ENCODE measurements at places on chromosomes 4 and X.

GRCh38 chrX:24954732-24955131 is 61.0 kb downstream of the ARX start:
- DNase-seq = no peak

DNA sequence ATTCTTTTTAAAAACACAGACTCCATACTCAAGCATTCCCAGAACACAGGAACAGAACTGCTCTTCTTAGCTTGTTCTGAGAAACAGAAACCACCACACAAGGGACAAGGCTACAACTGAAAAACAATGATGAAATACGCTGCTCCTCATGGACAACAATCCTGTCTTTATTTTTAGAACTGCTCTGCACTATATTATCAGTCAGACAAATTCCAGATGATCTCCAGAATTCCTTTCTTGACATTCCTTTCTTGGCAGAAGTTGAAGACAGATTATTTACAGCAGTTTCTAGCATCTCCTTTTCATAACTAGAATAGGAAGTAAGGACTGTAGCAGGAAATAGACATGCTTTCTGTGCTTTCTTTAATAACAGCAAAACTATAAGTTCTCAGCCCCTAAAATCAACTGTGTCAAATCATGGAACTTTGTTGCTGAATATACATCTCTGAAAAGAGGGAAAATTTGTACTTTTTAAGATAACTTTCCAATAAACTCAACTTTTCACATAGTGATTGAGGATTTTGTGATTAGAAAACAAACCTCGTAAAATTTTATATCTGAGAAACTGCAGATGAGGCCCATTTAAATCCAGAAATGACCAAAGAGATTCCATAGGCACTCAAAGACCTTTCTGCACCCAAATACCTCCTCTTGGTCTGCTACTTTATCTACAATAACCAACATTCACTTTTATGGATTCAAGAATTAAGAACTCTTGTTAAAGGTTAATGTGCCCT is 35.9 kb downstream of the ANTXR2 start:
- DNase-seq = no peak

- DNase-seq = no peak
Measured at GRCh38 chr4:102326951-102327350, 18.3 kb downstream of the SLC39A8 start.

GRCh38 chrX:19863857-19864223 is 23.6 kb downstream of the SH3KBP1 start:
- DNase-seq = no peak

GRCh38 chr4:21126014-21126512 is 425.8 kb downstream of the PACRGL start:
- no peak for DNase-seq

- DNase-seq = no peak
Measured at GRCh38 chr4:147110473-147111367, 165.1 kb upstream of the TTC29 start.

DNA sequence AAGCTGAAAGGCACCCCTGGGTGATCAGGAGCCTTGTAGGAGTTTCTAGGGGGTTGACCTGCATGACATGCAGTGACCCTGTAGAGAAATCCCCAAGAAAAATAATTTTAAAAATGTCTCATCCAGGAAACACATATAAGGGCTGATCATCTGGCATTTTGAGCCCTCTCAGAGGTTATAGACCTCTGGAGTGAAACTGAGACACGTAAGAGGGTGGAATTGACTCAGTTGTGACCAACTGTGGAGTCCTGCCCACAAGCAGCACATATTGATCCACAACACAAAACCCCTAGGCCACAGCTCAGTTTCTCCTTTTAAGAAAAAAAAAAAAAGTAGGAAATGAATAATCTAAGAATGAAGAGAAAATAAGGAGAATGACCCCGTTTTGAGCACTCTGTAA is 32.5 kb upstream of the MTMR8 start:
- DNase-seq = no peak

DNA sequence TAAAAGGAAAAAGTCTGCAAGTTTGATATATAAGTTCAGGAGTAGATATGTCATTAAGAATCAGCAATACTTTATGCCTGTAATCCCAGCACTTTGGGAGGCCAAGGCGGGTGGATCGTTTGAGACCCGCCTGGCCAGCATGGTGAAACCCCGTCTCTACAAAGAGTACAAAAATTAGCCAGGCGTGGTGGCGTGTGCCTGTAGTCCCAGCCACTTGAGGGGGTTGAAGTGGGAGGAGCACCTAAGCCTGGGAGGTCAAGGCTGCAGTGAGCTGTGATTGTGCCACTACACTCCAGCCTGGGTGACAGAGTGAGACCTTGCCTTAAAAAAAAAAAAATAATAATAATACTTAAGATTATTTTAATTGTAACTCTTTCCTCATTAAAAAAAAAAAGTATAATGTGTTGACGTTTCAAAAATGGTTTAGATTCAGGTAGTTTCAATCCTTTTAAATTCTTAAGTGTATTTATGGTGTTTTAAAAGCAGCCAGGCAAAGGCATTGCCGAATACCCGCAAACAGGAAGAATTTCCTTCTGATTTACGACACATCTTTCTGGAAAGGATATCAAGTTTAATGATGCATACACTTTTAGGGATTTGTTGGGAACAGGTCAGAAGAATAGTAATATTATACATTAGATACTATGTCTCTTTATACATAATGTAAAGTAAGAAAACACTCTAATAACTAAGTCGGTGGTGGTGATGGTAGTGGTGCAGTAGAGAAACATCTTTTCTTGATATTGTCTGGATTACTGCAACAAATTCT is 80.9 kb downstream of the KDM6A start:
- DNase-seq = no peak

DNA sequence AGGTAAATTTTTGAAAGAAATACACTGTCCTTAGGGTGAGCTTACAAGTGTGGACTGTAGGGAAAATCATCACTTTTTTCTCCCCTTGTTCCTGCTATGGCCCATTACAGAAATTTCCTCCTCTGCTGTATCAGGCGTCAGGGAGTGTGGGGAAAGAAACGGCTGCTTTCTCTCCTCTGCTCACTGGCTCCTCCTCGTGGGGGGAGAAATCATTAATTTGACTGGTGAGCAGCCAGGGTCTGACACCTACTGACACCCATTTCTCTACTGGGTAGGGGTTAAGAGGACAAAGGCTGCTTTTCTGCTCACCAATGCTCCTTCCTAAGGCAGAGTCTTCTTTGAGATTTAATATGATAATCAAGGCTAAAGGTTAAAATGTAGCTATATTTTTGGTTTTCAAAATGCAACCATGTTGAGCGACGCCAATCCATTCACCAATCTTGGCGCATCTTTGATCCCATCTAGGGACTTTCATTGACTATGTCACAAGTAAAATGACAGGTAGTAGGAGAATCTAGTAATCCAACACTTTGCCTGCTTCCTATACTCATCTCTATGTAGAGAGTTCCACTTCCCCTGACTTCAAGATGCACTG is 25.1 kb downstream of the SETD7 start:
- no peak for DNase-seq

GRCh38 chr4:1937550-1937949 is 66.4 kb downstream of the NSD2 start:
- DNase-seq = no peak

GRCh38 chr4:81827577-81828202 is 356.0 kb upstream of the RASGEF1B start:
- no peak for DNase-seq

- no peak for DNase-seq
Measured at GRCh38 chrX:119745283-119745848, 13.0 kb upstream of the SOWAHD start.

GRCh38 chr4:163651761-163652160 is 157.3 kb downstream of the TMA16 start:
- no peak for DNase-seq

DNA sequence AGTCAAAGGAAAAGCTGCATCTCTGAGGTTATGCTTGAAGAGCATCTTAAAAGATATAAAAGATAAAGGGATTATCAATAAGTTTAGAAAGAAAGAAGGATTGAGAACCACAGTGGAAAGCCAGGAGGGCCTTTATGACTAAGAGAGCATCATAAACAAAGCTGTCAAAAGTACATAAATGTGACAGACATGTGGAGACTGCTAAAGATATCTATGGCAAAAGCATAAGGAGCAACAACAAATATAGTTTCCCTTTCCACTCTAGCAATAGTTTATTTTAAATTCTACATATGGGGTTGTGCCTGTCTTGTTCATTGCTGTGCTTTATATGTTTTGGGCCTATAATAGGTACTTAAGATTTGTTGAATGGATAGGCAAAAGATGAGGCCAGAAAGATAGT is 97.3 kb downstream of the RNF150 start:
- DNase-seq = no peak

- DNase-seq = no peak
Measured at GRCh38 chr4:127822430-127822829, 40.3 kb downstream of the HSPA4L start.

DNA sequence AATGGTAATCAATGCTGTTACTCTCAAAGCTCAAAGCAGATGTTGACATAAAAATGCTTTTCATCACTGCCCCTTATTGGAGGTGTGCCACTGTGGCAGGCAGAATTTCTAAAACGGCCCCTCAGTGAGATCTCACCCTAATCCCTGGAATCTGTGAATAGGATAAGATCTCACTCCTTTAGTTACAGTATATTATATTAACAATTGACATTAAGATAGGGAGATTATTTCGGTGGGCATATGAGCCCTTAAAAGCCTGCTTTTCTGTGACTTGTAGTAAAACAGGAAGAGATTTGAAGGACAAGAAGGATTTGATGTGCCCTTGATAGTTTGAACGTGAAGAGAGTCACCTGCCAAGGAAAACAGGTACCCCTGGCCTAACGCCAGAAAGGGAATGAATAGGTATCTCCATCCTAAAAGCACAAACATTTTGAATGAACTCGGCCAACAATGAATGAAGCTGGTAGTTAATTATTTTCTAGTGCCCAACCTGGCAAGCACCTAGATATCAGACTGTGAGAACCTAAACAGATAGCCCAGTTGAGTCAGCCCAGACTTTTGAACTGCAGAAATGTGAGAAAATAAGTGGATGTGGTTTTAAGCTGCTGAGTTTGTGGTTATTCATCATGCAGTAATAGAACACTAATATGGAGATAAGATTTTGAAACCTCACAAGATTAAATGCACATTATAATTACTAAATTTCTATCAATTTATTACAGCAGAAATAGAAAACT is 881.6 kb downstream of the PCDH18 start:
- peak; percentile 0 for DNase-seq

DNA sequence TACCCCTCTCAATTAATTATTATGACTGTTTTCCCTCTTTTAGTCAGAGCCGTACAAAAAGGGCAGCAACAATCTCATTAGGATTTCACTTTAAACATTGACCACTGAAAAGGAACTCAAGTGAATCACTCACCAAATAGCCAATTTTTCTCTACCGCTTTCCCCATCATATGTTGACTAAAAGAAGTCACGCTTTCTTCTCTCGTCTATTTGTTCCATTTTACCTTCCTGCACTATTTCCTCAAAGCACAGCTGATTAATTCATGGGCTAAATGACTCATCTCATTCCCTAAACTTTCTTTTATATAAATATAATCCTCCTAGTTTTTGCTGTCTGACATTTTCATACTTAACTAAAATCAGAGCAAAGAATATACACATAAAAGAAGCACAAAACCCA is 8.2 kb downstream of the MID1 start:
- no peak for DNase-seq

GRCh38 chr4:11223311-11223710 is 205.4 kb downstream of the HS3ST1 start:
- DNase-seq = no peak

DNA sequence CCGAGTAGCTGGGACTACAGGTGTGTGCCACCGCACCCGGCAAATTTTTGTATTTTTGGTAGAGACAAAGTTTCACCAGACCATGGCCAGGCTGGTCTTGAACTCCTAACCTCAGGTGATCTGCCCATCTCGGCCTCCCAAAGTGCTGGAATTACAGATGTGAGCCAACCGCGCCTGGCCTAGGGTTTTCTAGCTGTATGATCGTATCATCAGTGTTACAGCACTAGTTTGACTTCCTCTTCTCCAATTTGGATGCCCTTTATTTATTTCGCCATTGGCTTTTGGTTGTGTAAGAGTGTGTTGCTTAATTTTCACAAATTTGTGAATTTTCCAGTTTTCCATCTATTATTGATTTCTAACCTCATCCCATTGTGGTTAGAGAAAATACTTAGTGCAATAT is 5.2 kb downstream of the TKTL1 start:
- no peak for DNase-seq

GRCh38 chrX:37820646-37821045 is 26.7 kb downstream of the DYNLT3 start:
- no peak for DNase-seq

DNA sequence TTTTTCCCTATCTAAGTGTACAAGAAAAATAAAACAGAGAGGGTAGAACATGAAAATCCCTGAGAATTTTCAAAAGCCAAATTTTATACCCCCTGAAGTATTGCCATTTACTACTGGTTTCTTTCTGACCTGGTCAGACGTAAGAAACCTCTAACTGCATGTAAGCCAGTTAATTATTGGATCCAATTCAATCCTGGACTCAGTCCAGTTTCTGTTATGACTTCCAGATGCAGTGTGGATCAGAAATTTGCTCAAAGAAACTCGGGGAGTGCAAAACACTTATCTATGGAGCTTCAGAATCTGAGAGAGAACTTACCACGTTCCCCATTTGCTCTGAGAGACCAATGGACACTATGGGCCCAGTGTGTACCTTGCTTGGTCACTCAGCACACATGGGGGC is 383.5 kb downstream of the KLHL4 start:
- no peak for DNase-seq

DNA sequence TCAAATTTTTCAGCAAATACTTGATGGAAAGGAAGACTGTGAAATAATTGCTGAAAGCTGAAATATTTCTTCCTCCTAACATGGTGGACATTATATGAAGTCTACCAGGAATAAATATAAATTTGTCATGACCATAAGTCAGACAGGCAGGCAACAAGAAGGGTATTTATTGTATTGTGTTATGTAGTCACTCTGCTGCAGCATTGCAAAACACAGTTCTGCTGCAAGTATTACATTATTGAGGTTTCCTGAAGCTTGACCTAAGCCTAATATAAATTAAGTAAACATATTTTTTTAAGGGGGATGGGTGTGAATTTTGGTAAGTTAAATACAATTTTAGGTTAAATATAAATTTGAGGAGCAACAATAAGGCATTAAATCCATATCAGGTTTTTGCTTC is 60.2 kb upstream of the MAOA start:
- no peak for DNase-seq

All from NCI-H2171 (cell line).